ENCODE measurements at places on chromosomes 13 and 19.

DNA sequence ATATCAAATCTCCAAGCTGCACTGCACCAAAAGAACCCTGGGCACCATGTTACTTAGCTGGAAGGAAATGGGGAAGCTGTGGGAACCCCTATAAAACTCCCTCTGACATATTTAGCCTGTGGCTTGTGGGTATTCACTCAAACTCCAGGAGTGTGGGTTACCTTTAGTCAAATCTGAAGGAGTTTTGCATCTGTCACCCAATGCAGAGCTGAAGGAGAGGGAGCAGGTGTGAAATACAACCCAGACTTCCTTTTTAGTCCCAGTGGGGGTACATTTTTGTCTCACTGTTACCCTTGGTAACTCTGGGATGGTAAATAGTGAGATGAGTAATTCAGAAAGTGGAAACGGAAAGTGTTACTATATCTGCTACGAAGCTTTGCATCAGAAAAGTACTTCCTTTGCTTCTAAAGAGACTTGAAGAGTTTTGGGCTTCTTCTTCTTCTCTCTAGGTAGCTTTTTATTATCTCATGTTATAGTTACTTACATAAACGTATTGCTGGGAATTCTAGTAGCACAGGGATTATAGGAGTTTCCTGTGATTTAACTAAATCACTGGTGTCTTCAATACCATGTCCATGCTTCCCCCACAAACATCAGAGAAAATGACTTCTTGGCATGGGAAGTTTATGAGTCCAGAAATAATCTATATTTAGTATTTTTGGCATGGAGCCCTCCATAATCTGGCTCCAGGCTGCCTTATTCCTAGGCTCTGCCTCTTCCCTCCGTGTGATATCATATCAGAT lies 105.9 kb downstream of the AKAP11 start:
- DNase-seq, result no peak

DNA sequence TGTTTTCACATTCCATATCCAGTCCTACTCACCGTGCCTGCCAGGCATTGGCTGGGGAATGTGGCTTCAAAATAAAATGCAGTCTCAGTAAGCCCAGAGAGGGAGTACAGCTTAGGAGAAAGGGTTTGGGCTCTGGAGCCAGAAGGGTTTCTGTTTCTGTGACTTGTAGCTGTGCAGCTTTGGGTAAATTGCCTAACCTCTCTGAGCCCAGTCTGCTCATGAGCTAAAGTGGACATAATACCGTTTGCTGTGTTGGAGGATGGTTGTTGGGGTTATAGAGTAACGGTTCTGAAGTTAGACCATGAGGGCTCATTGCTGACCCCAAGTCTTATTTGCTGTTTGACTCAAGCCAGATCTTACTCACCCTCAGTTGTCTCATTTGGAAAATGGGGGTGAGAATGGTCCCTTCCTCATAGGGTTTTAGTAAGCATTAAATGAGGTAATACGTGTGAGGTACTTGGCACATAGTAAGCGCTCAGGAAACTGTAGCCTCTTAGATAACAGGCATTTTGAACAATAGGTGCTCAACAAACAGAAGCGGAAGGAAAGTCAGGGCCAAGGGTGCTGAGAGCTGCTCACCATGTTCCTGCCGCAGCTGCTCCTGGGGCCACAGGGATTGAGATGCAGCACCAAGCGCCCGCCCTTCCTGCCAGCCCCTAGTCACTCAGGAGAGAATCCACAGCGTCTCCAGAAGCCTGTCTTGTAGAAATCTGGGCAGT lies 45.5 kb downstream of the C13orf42 start:
- no peak for DNase-seq

- DNase-seq, result no peak
Observed at GRCh38 chr19:21604351-21604926, 99.0 kb downstream of the ZNF429 start.

- no peak for DNase-seq
Observed at GRCh38 chr13:110119935-110120905, 186.7 kb downstream of the COL4A1 start.

DNA sequence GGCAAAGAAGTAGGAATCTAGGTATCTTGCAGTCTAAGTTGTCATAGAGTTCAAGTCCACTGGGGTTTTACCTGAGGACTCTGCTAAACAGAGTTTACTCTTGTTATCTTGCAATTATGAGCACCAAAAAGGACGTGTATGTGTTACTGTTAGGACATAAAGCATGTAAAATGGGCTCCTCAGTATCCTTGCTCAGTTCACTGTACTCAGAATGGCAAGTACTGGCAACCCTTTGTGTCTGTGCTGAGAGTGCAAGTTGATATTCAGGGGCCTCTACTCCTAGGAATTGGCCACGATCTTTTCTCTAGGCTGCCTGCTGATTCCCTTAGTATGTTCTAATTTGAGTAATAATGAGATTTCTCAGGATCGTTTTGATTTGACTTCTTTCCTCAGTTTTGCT lies 13.3 kb downstream of the TDRD3 start:
- DNase-seq, result no peak

GRCh38 chr19:46176116-46176860 lies 28.2 kb downstream of the IGFL2 start:
- no peak for DNase-seq

- DNase-seq, result no peak
Observed at GRCh38 chr13:71309905-71310304, 557.1 kb downstream of the DACH1 start.

GRCh38 chr19:52248241-52248640 lies 21.1 kb upstream of the ZNF766 start:
- DNase-seq, result peak; percentile 39

GRCh38 chr13:95035311-95036109 lies 265.7 kb downstream of the ABCC4 start:
- no peak for DNase-seq

DNA sequence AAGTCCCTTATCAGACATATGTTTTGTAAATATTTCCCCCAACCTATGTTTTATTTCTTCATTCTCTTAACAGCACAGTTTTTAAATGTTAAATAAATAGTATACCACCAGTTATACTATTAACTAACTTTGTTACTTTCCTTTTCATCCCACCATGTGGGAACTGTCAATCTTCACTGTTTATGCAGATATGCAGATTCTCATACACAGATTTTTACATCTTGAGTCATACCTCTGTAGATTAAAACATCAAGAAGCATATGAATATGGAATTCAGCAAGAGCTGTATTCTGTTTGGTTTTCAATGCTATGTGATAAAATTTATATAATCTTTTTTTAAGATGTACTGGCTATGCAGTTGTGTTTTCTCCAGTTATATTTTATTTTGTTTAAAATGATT lies 566.3 kb downstream of the LIG4 start:
- no peak for DNase-seq

DNA sequence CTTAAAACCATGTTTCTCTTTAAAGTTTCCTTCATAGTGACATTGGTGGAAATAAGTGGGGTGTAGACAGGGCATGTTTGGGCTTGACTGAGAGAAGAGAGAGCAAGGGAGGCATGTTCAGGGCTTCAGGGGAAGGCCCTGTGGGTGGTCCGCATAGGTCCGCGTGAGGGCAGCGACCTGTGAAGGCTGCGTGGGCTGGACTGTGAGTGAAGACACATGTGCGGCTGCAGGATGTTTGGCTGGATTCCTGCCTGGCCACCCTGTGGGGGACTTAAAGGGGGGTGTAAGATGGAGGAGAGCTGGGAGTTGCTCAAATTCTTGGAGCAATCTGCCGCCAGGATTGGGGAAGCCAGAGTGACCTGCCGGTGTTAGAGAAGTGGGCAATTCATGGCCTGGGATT lies 23.8 kb upstream of the KLF12 start:
- no peak for DNase-seq

DNA sequence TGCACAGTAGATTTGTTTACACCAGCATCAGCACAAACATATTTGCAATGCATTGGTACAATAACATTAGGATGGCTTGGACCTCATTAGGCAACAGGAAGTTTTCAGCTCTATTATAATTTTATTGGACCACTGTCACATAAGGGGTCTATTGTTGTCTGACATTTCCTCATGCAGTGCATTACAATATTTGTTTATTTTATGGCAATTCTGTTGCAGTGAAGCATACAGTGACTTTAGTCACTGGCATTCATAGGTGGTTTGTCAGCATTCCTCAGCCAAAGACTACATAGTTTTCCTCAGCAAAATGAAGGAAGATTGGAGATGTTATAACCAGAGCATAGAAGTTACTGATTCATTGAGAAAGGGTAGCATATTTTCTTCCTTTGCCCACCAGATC lies 1732.9 kb downstream of the PCDH9 start:
- no peak for DNase-seq

DNA sequence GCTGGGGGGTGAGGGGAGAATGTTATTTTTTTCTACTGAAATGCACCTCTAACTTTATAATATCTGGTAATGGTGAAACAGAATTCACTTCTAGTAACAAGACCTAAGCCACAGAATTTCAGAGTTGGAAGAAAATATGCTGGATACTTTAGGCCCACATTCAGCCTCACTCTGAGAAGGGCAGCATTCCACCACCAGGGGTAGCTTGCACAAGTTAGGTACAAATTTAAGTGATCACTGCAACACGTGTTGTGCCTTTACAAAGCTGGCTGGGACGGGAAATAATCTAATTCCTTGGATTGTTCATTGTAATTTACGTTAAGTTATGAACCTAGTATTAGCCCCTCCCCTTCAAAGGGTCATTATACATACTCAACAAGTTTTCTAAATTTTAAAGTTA lies 192.3 kb downstream of the RGCC start:
- DNase-seq, result no peak

GRCh38 chr13:96090240-96091101 lies 564 bp downstream of the HS6ST3 start:
- no peak for DNase-seq

DNA sequence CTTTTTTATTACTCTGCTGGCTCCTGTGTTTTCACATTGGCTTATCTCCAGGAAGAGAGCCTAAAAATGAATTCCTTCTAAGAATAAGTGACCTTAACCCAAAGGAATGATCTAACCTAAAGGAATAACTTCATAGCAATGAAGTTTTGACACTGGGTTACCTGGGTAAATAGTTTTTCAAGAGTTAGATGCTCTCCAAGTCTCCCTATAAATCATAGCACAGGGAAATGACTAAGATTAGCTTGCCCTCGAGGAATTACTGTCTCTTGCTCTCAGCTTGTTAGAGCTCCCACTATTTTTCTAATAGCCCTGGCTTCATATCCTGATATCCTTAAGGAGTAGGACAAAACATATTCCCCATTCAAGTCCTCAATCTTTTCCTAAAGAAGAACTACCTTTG lies 66.3 kb downstream of the SPRY2 start:
- no peak for DNase-seq

DNA sequence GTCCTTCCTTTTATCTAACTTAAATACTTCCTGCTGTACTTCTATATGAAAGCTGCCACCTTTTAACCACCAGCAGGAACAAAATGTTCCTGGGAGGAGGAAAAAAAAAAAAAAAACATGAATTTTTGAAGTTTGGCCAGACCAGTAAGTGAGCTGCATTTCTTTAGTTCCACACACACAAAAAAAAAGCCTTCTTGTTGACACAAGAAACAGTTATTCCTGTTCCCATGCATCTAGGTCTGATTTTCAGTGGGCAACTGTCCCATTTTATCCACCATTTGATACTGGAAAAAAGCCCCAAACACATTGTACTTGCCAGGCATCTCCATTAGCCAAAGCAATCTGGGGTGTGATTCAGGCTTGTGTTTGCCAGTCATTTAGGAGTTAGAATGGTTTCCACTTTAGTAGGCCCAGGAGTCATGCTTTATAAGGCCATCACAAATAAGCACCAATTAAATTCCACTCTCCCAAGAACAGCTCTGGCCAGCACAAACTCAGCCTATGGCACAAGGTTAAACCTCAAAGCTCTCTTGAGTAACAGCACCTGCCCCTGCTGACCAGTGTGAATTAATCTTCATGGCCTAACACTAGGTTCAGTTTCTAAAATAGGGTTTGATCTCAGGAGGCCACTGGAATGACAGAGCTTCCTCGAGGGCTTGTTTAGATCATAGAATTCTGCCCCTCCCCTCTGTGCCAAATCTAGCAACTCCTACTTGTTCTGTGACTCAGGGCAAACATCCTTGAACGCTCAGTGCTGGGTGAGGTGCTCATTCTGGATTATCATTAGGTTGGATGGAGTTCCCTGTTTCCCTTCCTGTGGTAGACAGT lies 67.1 kb downstream of the NUFIP1 start:
- no peak for DNase-seq

DNA sequence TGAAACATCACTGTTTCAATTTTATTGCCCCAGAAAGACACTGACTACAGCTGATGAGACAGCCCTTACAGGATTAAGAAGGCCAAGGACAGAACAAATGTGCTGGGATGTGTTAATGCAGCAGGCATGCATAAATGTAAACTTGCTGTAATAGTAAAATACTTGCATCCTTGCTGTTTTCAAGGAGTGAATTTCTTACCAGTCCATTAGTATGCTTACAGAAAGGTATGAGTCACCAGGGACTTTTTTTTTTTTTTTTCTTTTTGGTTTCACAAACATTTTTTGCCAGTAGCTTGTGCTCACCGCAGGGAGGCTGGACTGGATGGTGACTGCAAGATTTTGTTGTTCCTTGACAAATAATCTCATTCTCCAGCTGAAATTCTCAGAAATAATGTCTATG lies 55.1 kb downstream of the GPR180 start:
- no peak for DNase-seq

- no peak for DNase-seq
Observed at GRCh38 chr19:13429563-13429962, 76.7 kb downstream of the CACNA1A start.

- no peak for DNase-seq
Observed at GRCh38 chr19:5753743-5754142, 30.8 kb downstream of the PRR22 start.

GRCh38 chr19:2978772-2979171 lies 1.4 kb downstream of the TLE6 start:
- DNase-seq, result no peak

Measured in activated CD4-positive, CD25-positive, alpha-beta regulatory T cell (primary cell).